ENCODE measurements at places on chromosomes 16 and 17.

GRCh38 chr16:83802554-83803205, 5.1 kb upstream of the HSBP1 start:
- no peak for DNase-seq

DNA sequence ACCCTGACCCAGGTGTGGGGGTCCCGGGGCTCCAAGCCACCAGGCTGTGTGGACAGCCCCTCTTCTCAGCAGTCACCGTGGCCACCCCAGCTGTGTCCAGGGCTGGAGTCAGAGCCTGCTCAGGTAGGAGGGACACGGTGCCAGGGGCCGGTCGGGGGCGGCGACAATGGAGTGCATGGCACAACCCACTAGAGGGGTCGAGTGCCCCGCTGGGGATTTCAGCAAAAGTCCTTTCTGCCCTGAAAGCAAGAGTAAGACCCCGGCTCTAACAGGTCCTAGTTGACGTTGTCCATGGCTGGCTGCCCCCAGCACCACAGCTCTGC, 11.3 kb downstream of the UTS2R start:
- no peak for DNase-seq

DNA sequence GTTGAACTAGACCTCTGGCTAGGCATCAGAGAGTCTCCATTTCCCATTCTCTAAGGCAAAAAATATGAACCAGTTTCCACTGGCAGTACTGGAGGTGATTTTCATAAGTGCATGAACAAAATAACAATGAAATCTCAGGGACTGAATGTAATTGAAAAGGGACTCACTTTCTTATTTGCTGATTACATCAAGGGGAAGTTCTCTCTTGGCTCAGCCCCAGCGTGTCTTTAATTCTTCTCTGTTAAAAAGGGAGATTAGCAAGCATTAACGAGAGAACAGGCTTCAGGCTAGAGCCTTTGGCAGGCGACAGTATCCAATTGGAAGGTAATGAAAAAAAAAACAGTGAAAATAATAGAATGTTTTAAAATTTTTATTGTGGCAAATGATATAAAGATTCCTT, 34.0 kb upstream of the ADAMTS18 start:
- no peak for DNase-seq

- no peak for DNase-seq
Observed at GRCh38 chr17:17361867-17362539, 58.8 kb downstream of the NT5M start.

GRCh38 chr16:86893506-86893905, 315.2 kb downstream of the FOXL1 start:
- no peak for DNase-seq

DNA sequence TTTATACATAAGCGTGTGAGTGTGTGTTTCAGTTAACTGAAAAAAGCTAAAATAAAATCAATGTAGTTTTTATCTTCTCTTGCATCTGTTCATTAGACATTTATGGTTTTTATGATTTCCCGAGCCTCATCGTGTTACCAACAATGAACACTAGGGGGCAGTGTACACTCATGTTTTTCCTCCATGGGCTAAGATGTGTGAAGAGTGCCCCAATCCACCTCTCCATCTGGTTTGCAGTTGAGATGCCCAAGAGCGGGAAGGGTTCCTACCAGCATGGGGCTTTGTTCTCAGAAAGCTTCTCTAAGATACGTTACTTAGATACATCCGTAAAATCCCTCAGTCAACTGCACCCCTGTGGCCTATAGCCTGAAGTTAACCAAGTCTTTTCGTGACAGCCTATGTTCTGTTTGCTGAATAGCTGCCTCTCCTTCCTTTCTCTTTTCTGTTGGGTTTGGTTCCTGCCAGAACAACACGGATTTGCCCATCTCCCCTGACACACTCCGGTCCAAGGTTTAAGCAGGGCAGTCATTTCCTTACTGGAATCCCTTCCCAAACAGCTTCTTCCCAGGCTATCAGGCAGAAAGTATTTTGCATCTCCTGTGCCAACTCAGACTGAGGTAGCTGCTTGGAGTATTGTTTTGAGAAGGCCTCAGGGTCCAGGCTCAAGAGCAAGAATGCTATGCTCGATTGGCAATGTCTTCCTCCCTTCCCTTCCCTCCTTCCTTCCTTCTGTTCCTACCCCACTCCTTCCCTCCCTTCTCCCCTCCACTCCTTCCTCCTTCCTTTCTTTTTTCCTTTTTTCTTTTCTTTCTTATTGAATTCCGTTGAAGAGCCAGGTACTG, 12.9 kb upstream of the ELAC2 start:
- peak; percentile 55 for DNase-seq

GRCh38 chr17:78172249-78173051, 4.1 kb downstream of the SYNGR2 start:
- DNase-seq: peak; percentile 39

DNA sequence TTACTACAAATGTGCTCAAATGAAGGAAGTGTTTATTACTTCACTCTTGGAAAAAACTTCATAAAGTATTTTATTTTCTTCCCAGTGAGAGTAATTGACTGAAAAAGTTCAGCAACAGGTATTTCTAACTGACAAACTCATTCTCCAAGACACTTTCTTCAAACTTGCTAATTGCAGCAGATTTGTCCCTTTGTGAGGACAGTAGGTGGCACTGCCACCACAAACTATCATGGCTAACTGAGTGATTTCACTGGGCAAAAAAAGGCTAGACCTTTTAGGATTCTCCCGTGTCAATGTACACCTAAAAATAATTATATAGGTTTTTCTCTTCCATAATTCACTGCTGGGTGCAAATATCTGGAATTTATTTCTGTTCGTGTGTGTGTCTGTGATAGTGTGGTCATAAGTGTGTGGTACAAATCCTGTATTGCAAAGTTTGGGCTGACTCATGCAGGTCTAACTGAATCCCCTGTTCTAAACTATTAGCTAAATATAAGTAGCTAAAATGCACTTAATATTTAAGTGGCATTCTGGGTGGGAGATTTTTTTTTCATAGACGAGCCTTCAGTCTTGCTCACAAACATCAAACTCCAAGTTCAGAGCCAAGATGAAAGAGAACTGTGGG, 3.9 kb downstream of the HS3ST3A1 start:
- peak; percentile 60 for DNase-seq

DNA sequence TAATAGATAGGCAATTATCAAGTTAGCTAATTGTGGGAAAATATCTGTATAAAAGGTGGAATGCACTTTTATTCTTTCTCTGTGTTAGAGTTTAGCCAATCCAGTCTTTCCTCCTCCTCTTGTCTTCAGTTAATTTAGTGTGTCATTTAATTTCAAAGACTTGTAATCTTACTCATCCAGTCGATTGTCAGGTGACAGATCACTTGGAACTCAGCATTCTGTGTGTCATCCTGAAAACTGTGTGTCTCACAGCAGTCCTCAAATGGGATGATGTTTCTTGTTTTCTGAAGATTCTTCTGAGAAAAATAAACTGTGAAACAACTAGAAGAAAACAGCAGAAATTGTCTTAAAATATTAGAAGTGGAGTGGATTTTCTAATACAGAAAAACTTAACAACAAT, 290 bp upstream of the KRTAP4-1 start:
- no peak for DNase-seq

- DNase-seq: no peak
Observed at GRCh38 chr16:85824161-85825135, 25.0 kb downstream of the COX4I1 start.

DNA sequence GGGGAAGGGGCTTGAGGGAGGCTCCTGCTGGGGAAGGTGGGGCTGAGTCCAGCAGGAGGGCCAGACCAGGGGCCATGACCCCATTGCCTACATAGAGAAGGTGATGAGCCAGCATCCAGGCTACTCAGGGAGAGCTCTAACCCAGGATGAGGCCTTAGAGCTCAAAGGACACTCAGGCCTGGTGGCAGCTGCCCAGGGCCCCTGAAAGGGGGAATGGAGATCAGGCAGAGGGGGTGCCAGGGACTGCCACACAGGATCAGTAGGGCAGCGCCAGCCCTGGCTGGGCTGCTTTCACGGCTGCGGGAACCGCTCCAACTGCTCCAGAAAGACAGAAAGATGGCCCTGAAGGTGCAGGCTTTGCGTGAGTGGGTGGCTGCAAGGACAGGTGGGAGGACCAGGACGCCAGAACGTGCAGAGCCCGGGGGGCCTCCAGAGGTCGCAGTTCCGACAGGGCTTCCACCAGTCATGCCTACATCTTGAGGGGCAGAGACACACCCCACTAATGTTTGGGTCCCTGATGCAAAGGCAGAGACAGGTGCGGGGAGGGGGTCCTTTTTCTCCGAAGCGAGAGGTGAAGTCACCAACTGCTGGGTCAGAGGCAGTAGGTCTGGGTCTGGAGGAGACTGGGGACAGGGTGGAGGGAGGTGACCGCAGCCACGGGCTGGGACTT, 882 bp upstream of the ATP6V0C start:
- peak; percentile 38 for DNase-seq

DNA sequence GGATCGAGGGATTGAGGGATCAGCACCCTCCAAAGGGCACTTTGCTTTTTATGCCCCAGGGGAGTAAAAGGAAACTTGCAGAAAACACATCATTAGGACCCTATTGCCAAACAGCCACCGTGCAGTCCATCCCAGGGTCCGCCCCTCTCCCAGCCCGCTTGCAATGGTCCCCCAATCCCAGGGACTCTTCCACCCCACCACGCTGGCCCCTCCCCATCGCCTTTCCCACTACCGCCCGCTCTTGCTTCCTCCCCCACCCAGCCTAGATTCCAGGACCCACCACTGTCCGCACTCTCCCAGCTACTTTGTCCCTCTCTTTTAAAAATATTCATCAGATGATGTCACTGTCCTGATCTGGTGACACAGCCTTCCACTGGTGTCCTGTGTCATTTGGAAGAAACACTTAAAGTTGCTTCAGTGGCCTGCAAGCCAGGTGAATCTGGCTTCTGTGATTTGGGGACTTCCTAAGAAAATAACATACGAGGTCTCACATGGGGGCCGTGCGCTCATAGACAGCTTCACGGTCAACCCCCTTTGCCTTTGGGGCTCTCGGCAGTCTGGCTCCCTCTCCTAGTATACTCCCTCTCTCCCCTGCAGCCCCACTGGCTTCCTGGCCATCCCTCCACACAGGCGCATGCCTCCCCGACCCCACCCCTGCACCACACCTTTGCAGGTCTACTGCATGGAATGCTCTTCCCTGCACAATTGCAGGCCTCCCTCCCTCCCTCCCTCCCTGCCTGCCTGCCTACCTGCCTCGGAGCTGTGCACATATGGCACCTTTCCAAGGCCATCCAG, 127.9 kb downstream of the RBFOX3 start:
- no peak for DNase-seq

GRCh38 chr17:27303734-27304133, 9.8 kb downstream of the WSB1 start:
- no peak for DNase-seq

- peak; percentile 56 for DNase-seq
Observed at GRCh38 chr16:46947900-46948547, 25.4 kb downstream of the DNAJA2 start.

DNA sequence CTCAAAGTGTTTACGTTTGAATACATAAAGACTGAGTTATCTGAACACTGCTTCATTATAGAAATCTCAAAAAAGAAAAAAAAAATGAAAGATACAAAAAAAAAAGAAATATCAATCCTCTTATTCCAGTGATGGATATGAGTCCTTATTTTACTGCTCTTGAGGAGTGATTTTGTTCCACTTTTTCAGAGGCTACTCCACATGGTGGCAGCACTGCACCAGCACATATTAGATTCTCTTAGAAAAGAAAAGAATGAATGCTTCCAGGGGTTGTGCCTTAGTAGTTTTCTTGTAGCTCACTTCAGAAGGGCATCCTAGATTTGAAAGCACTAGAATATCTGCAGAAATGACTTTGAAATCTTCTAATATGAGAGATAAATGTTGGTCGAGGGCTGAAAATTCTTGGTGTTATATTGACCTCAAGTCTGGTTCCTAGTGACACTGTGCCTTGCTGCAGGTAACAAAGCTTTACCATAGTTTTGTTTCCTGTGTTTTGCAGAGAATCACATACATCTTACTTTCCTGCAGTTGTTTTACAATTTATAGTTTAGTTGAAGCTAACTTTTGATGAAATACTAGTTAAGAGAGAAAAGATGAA, 25.9 kb downstream of the AP2B1 start:
- DNase-seq: peak; percentile 68

- DNase-seq: no peak
Observed at GRCh38 chr16:26365161-26365940, 673.6 kb downstream of the HS3ST4 start.

GRCh38 chr17:43698678-43699437, 37.1 kb upstream of the MEOX1 start:
- no peak for DNase-seq

GRCh38 chr16:58678716-58679115, 5.9 kb downstream of the SLC38A7 start:
- DNase-seq: no peak

- DNase-seq: no peak
Observed at GRCh38 chr17:81656118-81656743, at the start of gene PDE6G. Gene PDE6G (minus strand): TSS chr17:81656542. CDS start chr17:81653305, 3,237 bp downstream.

DNA sequence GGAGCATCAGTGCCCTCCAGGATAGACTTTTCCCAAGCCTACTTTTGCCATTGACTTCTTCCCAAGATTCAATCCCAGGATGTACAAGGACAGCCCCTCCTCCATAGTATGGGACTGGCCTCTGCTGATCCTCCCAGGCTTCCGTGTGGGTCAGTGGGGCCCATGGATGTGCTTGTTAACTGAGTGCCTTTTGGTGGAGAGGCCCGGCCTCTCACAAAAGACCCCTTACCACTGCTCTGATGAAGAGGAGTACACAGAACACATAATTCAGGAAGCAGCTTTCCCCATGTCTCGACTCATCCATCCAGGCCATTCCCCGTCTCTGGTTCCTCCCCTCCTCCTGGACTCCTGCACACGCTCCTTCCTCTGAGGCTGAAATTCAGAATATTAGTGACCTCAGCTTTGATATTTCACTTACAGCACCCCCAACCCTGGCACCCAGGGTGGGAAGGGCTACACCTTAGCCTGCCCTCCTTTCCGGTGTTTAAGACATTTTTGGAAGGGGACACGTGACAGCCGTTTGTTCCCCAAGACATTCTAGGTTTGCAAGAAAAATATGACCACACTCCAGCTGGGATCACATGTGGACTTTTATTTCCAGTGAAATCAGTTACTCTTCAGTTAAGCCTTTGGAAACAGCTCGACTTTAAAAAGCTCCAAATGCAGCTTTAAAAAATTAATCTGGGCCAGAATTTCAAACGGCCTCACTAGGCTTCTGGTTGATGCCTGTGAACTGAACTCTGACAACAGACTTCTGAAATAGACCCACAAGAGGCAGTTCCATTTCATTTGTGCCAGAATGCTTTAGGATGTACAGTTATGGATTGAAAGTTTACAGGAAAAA, 9.7 kb upstream of the CYLD start:
- no peak for DNase-seq

GRCh38 chr17:1371893-1372590, 28.0 kb downstream of the YWHAE start:
- DNase-seq: no peak

DNA sequence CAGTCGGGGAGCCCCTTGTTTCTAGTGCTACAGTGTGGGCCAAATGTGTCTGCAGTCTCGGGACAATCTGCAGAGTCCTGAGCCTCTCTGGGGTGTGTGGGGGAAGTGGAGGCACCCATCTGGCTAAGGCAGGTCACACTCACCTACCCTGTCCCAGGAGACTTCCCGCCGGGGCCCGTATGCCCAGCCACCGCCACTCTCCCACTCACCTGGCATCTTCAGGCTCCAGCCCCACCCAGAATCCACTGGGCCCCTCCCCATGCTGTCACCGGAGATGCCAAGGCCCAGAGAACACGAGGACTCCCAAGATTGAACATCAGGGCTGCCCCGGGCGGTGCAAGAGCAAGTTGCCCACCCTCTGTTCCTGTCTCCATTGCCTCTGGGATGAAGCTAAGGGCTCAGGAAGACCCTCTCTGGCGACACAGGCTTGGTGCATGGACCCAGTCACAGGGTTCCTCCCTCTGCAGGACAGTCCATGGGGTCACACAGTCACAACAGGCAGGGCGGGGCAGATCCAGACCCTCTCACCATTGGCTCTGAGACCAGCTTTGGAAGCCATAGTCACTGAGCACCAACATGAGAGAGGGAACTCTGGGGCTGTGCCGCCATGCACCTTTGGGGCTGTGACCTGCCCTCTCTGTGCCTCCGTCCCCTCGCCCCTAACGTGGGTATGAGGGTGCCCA, 38.1 kb downstream of the SREBF1 start:
- DNase-seq: no peak

Measured in activated naive CD4-positive, alpha-beta T cell treated with anti-CD3 and anti-CD28 coated beads, Interleukin-2, amount 10 ng/mL, durations not matched to agents 7 days and 5 days (primary cell).